Cortex of kidney (tissue), 1 donor: ENCODE measurements at places on chromosomes 12 and 14.

DNA sequence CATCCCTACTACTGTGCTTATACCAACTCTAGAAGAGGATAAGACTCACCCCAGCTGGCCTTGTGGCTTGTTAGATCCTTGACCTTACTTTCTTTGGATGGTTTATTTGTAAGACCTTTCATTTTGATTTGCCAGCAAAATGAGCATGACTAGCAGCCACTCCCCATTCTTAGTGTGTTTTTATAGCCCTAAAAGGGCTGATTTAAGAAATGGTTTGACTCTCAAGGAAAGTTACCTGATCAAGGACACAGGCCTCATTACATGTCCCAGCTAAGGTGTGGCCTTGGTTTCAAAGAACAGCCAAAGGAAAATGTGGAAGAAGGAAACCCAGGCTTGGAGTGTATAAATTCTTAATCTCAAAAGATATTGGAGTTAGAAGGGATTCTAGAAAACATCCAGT is 41.4 kb downstream of the SLC17A8 start:
- no peak for DNase-seq

- no peak for DNase-seq
These were observed 175.8 kb downstream of the LRFN5 start for GRCh38 chr14:41782511-41782910.

DNA sequence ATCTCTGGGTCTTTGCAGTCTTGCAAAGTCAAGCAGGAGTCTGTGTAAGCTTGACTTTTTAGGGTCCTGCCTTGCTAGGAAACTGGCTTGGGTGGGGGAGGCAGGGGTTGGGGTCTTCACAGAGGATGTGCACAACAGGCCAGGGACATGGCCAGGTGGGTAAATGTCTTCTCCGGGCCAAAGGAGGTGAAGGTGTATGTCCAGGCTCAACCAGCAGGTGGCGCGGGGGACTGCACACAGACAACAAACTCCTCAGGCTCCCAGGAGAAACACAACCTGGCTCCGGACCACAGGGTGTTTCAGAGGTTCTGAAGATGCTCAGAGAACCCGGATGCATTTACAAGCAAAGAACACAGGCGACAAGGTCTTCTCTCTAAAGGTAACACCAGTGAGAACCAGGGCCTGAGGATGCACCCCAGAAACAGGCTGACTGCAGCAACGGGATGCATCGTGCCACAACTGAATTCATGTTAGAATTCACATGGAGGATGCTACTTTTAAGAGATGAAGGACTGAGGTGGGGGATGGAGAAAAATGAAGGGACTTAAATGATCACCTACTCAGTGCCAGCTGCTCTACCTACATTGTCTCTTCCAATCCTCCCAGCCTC is 56.0 kb downstream of the PLEKHG3 start:
- no peak for DNase-seq

DNA sequence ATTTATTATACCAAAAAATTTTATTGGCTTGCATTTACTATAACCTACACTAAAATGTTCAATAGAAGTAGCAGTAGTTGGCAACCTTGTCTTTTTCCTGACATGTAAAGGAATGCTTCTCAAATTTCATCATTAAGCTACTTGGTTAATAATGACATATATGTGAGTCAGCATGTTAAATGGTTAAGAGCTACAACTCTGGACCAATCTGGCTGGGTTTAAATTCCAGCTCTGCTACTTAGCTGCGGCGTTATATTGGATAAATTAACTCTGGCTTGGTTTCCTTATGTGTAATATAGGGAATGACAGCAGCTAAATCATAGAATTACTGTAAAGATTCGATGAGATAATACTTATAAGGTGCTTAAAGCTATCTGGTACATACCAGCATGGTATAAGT is 53.7 kb upstream of the OTOGL start:
- DNase-seq: no peak

GRCh38 chr12:73361156-73361863 is 1089.1 kb downstream of the TRHDE start:
- DNase-seq: no peak

- DNase-seq: no peak
These were observed 2.3 kb downstream of the C1QL4 start for GRCh38 chr12:49334681-49335080.

GRCh38 chr12:123078120-123078465 is 72.8 kb downstream of the PITPNM2 start:
- DNase-seq: no peak

GRCh38 chr14:90567191-90567590 is 170.4 kb downstream of the CALM1 start:
- no peak for DNase-seq

GRCh38 chr14:93953739-93954515 is 22.4 kb downstream of the ASB2 start:
- DNase-seq: no peak
